ENCODE measurements at places on chromosomes 13 and 19. TPM values are rescaled to one million over a fixed set of nuclear protein-coding genes. Genes with fewer than 3 reads are reported as not detected.

ZNF761 gene
- 17.5 TPM for total RNA-seq

C1QTNF9 gene
- total RNA-seq: not detected

SLC7A10 gene
- total RNA-seq: not detected

ZNF583 gene
- 11.8 TPM for total RNA-seq

MAMSTR gene
- total RNA-seq: 1.5 TPM

CD22 gene
- not detected for total RNA-seq

MEIOSIN gene
- not detected for total RNA-seq

NXNL1 gene
- not detected for total RNA-seq

RFX1 gene
- total RNA-seq: 3.2 TPM

FFAR2 gene
- not detected for total RNA-seq

ERVV-1 gene
- total RNA-seq: not detected

PCSK4 gene
- 2.8 TPM for total RNA-seq

SLC10A2 gene
- total RNA-seq: not detected

ZNF175 gene
- 8.4 TPM for total RNA-seq

CACNA1A gene
- total RNA-seq: 23.5 TPM

DBP gene
- 7.6 TPM for total RNA-seq

ZNF600 gene
- 6.3 TPM for total RNA-seq

LRRC25 gene
- not detected for total RNA-seq

SSC5D gene
- total RNA-seq: 60.0 TPM

DENND1C gene
- not detected for total RNA-seq

FGF22 gene
- not detected for total RNA-seq

MCEMP1 gene
- not detected for total RNA-seq

PSG11 gene
- not detected for total RNA-seq

NLRP4 gene
- not detected for total RNA-seq

C5AR1 gene
- 0.49 TPM for total RNA-seq

EEF2 gene
- 3,111 TPM for total RNA-seq

IZUMO4 gene
- 1.7 TPM for total RNA-seq

C19orf81 gene
- not detected for total RNA-seq

ASPDH gene
- not detected for total RNA-seq

NPAS1 gene
- total RNA-seq: 0.61 TPM

WDR87 gene
- under 0.01 TPM for total RNA-seq

ATP12A gene
- 0.12 TPM for total RNA-seq

PSG1 gene
- 17.2 TPM for total RNA-seq

CYP4F3 gene
- total RNA-seq: not detected

ACER1 gene
- total RNA-seq: not detected
